ENCODE measurements at places on chromosomes 11 and 22.
A peak's percentile ranks its signal among the peaks of the same experiment; 100 is the strongest.

GRCh38 chr11:107859459-107860239, 1.1 kb upstream of the SLC35F2 start:
- no peak for DNase-seq

DNA sequence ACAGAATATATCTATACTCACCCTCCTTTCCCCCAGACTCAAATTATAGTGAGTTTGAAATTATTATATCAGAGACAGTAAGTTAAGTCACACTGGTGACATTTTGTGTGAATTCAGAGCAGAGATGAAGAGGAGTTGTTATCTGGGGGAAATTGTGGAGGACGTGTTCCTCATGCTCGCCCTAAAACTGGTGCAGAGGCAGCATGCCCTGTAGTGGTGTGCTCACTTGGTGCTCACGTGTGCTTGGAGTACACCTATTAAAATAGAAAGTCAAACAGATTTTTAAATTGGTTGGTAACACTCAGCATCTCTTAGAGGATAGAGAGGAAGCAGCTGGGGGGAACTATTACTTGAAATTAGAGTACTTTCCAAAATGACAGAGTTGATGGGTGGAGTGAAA, 51.6 kb upstream of the ADSL start:
- no peak for DNase-seq

- DNase-seq, result no peak
These were observed 46.4 kb upstream of the HORMAD2 start for GRCh38 chr22:30033901-30034300.

DNA sequence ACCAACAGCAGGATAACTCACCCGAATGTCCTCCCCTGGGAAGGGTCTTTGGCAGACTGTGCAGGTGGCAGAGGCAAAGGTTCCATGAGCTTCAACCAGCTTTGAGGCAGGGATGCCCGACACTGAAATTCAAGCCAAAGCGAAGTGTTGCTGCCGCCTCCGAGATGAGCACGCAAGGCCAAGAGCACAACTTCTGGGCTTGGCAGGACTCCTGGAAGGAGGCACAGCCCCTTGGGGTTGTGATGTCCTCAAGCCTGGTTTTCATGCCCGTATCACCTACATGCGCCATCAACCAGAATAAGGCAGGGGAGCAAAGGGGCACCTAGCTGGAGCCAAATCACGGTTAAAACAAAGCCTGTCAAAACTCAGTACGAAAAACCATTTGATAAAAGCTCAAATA, 5.7 kb downstream of the SIRT3 start:
- no peak for DNase-seq

DNA sequence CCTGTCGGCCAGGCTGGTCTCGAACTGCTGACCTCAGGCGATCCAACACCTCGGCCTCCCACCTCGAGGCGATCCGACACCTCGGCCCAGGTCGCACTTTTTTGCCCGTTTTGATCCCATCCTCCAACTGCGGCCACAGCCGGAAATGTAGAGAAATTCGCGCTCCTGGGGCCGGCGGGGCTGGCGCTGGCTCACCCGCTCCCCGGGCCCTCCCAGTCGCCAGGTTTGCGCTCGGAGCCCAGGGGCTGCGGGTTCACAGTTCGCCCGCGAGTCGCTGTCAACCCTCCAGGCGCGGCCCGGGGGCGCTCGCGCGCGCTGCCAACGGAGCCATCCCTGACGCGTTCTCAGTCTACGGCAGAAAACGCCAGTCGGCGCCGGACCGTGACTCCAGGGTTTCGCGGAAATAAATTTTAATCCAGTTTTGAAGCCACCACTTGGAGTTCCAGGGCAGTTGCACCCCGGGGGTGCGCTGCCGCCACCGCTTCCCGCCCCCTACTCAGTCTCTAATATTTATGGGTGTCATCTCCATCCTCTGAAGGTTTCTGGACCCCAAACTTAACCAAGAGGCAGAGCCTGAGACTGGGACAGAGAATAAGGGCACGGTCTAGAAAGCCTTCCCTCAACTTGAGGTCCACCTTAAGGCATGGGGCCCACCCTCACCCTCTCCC, 1.5 kb upstream of the KLHDC7B start:
- peak; percentile 59 for DNase-seq

GRCh38 chr22:38097557-38098409, 12.7 kb downstream of the BAIAP2L2 start:
- DNase-seq, result peak; percentile 30
